ENCODE measurements at places on chromosomes 7 and 10.

DNA sequence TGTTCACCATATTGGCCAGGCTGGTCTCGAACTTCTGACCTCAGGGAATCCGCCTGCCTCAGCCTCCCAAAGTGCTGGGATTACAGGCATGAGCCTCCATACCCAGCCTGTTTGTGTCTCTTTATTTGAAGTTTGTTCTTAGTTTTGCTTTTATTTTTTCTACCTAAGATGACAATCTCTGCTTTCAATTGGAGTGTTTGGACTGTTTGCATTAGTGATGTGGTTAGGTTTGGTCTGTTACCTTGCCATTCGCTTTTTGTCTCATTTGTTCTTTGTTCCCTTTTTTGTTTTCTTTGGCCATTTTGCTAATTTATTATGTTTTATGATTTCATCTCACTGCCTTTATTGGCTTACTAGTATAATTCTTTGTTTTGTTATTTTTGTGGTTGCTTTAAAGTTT, 62.6 kb downstream of the ADCY1 start:
- no peak overlapping the region for H3K27ac ChIP-seq
- no peaks in the 10 kb centered on the region for H3K4me1 ChIP-seq
- no peaks in the 10 kb centered on the region for H3K27me3 ChIP-seq
- no peaks in the 10 kb centered on the region for H3K36me3 ChIP-seq
- no peak overlapping the region for H3K4me3 ChIP-seq
- DNase-seq = no peak

DNA sequence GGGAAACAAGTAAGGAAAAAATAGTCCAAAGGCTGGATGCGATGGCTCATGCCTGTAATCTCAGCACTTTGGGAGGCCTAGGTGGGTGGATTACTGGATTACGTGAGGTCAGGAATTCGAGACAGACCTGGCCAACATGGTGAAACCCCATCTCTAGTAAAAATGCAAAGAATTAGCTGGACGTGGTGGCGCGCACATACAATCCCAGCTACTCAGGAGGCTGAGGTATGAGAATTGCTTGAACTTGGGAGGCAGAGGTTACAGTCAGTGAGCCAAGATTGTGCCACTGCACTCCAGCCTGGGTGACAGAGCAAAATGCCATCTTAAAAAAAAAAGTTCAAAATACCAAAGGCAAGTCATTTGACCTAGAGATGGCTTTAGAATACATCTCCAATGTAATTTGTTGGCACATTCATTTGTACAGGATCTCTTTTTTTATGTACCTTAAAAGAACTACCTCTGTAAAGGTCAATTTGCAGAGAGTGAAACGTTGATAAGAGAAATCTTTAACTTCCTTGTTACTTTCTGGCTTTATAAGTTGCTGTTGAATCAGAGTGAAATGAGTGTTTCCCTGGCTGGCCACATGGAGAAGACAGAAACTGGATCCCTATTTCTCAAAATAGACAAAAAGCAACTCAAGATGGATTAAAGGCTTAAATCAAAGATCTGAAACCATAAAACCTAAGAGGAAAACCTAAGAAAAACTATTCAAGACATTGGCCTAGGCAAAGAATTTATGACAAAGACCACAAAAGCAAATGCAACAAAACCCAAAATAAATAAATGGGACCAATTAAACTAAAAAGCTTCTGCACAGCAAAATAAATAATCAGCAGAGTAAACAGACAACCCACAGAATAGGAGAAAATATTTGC, 260.7 kb downstream of the KLF6 start:
- H3K4me1 ChIP-seq = no peaks in the 10 kb centered on the region
- no peak for DNase-seq
- H3K4me3 ChIP-seq = no peak overlapping the region
- no peaks in the 10 kb centered on the region for H3K27me3 ChIP-seq
- no peak overlapping the region for H3K27ac ChIP-seq

- peak overlapping the region; percentile 98 for H3K27ac ChIP-seq
- H3K4me3 ChIP-seq = peak overlapping the region; percentile 19
- H3K36me3 ChIP-seq = no peaks in the 10 kb centered on the region
- no peaks in the 10 kb centered on the region for H3K27me3 ChIP-seq
- peaks cover 35% of the 10 kb centered on the region for H3K4me1 ChIP-seq
- peak; percentile 88 for DNase-seq
These were observed 584 bp upstream of the ZMIZ1 start for GRCh38 chr10:79068203-79068561.

DNA sequence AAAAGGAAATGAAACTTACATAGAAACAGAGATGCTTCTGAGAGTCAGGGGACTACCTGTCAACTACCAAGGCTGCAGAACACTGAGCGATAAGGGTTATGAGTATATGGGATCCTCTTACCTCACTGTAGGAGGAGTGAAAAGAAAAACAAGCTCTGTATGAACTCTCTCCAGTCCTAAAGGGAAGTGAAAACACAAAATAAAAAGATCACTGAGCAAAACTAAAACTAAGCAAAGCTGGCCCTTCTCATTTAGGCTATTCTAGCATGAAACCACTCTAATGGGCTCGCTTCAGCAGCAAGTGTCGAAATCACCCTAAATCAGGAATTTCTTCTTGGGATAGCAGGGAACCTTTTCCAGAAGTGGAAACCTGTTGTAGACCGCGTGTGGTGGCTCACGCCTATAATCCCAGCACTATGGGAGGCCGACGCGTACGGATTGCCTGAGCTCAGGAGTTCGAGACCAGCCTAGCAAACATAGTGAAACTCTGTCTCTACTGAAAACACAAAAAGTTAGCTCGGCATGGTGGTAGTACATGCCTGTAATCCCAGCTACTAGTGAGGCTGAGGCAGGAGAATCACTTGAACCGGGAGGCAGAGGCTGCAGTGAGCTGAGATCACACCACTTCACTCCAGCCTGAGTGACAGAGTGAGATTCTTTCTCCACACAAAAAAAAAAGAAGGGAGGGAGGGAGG, 27.0 kb downstream of the DCLRE1C start:
- peaks cover 11% of the 10 kb centered on the region for H3K36me3 ChIP-seq
- no peaks in the 10 kb centered on the region for H3K4me1 ChIP-seq
- no peaks in the 10 kb centered on the region for H3K27me3 ChIP-seq
- DNase-seq = no peak
- H3K27ac ChIP-seq = no peak overlapping the region
- no peak overlapping the region for H3K4me3 ChIP-seq

- no peak for DNase-seq
- H3K36me3 ChIP-seq = peaks cover 10% of the 10 kb centered on the region
- no peaks in the 10 kb centered on the region for H3K27me3 ChIP-seq
- H3K4me3 ChIP-seq = no peak overlapping the region
- no peak overlapping the region for H3K27ac ChIP-seq
These were observed 43.0 kb downstream of the HERC4 start for GRCh38 chr10:68032113-68032512.

DNA sequence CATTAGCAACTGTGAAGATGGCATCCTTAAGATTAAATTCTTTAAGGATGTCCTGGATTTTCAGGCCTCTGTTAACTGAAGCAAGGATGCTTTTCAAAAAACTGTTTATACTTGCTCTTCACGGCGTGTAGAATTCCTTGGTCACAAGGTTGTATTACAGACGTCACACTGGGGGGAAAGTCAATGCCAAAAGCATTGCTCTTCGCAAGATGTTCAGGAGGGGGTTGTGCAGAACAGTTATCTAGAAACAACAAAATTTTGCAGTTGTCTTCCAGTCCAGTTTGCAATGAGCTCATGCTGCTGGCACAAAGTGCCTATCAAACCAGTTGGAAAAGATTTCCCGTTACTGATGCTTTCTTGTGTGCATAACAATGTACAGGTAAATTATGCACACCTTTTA, 8.2 kb upstream of the KIF20B start:
- no peak overlapping the region for H3K27ac ChIP-seq
- DNase-seq = no peak
- no peaks in the 10 kb centered on the region for H3K4me1 ChIP-seq
- no peaks in the 10 kb centered on the region for H3K27me3 ChIP-seq
- H3K36me3 ChIP-seq = no peaks in the 10 kb centered on the region

DNA sequence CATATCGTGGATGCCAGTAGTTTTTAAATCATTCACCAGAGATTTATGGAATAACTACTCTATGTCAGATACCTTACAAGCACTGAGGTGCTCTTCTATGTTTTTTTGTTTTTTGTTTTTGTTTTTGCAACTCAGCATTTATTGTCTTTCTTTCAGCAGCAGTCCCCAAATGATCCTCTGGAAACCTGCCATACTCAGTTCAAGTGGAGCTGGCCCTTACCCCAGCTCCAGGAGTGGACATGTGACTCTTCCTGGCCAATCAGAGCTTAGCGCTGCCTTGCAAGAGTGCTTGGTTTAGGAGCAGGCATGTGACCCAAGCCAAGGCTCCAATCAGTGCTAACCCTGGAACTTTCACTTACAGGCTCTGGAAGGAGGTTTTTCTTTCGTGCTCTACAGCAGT, 356.6 kb upstream of the ZMIZ1 start:
- no peak overlapping the region for H3K4me3 ChIP-seq
- H3K27ac ChIP-seq = no peak overlapping the region
- no peaks in the 10 kb centered on the region for H3K36me3 ChIP-seq
- H3K27me3 ChIP-seq = no peaks in the 10 kb centered on the region
- peak; percentile 35 for DNase-seq

GRCh38 chr7:69739931-69740431, 141.7 kb downstream of the AUTS2 start:
- H3K4me3 ChIP-seq = no peak overlapping the region
- H3K4me1 ChIP-seq = peaks cover 9% of the 10 kb centered on the region
- H3K27ac ChIP-seq = no peak overlapping the region
- DNase-seq = no peak

- no peak for DNase-seq
- peaks cover 4% of the 10 kb centered on the region for H3K4me1 ChIP-seq
- H3K27ac ChIP-seq = no peak overlapping the region
- no peaks in the 10 kb centered on the region for H3K36me3 ChIP-seq
- H3K27me3 ChIP-seq = no peaks in the 10 kb centered on the region
These were observed 27.9 kb upstream of the HNRNPH3 start for GRCh38 chr10:68303849-68304412.

DNA sequence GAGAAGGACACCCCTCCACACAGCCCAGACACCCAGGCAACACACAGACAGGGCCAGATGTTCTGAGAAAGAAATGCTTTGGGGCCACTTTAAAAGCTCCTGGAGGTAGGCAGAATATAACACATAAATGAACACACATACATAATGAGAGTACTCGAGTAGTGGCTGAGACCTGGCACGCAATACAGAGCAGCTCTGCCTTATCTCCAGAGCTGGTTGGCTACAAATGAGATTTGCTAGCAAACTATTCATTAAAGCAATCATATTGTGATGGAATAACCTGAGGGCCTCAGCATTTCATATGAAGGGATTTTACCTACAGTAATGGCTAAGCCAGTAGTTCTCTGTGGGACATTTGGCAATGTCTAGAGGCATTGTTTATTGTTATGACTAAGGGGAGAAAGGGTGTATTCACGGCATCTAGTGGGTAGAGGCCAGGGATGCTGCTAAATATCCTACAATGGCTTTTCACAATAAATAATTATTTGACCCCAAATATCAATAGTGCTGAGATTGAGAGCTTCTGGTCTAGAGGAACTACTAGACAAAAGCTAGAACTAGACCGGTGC, 5.5 kb upstream of the IMPDH1 start:
- H3K36me3 ChIP-seq = no peaks in the 10 kb centered on the region
- H3K27me3 ChIP-seq = no peaks in the 10 kb centered on the region
- H3K27ac ChIP-seq = no peak overlapping the region
- peaks cover 8% of the 10 kb centered on the region for H3K4me1 ChIP-seq
- no peak for DNase-seq

GRCh38 chr7:150383710-150384397, 4.7 kb downstream of the ZNF775 start:
- peaks cover 9% of the 10 kb centered on the region for H3K4me1 ChIP-seq
- H3K27me3 ChIP-seq = no peaks in the 10 kb centered on the region
- no peak overlapping the region for H3K27ac ChIP-seq
- DNase-seq = peak; percentile 74
- no peak overlapping the region for H3K4me3 ChIP-seq
- no peaks in the 10 kb centered on the region for H3K36me3 ChIP-seq

GRCh38 chr10:71868192-71868697, 17.2 kb upstream of the PSAP start:
- peaks cover 4% of the 10 kb centered on the region for H3K4me1 ChIP-seq
- no peaks in the 10 kb centered on the region for H3K27me3 ChIP-seq
- no peaks in the 10 kb centered on the region for H3K36me3 ChIP-seq
- H3K27ac ChIP-seq = peak overlapping the region; percentile 49

DNA sequence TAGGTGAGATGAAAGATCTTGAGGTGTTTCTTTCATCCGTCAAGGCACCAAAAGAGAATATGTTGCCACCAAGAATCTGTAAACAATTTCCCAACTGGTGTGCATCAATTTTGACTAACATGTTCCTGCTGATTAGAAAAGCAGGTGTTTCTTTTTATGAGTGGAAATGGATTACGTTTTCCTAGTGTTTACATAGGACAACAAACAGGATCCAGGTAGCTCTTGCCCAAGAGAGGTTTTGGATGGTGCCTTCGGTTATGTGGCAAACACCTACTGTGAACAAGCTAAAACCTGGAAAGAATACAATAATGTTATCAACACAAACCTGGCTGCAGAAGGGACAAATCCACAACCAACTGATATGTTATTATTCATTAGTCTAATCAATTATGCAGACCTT, 53.6 kb upstream of the WNT16 start:
- H3K4me1 ChIP-seq = no peaks in the 10 kb centered on the region
- DNase-seq = no peak
- H3K4me3 ChIP-seq = no peak overlapping the region
- no peaks in the 10 kb centered on the region for H3K36me3 ChIP-seq

GRCh38 chr7:134779741-134780065, 269 bp downstream of the CALD1 start:
- H3K4me3 ChIP-seq = peak overlapping the region; percentile 56
- no peaks in the 10 kb centered on the region for H3K36me3 ChIP-seq
- no peaks in the 10 kb centered on the region for H3K27me3 ChIP-seq

DNA sequence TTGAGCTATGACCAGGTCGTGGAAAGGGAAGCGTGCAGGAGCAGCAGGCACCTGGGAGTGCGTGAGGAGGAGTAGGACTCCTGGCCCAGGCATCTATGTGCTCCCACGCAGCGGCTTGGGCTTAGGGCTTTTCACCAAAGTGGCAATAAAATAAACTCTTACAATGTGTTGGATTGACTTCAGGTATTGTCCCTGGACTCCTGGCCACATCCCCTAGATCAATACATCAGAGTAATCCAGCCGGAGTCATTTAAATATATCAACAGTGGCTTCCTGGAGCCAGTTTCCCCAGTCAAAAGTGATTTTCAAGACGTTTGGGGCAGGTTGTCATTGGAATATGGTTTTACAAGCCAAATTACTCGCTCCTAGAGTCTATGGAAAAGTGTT, 344.4 kb downstream of the WDR11 start:
- H3K27ac ChIP-seq = no peak overlapping the region
- DNase-seq = no peak
- H3K27me3 ChIP-seq = no peaks in the 10 kb centered on the region
- H3K4me3 ChIP-seq = no peak overlapping the region
